ENCODE measurements at places on chromosomes 6 and 20.

- peak; percentile 17 for DNase-seq
These were observed 73.5 kb upstream of the ARID1B start for GRCh38 chr6:156703719-156704118.

DNA sequence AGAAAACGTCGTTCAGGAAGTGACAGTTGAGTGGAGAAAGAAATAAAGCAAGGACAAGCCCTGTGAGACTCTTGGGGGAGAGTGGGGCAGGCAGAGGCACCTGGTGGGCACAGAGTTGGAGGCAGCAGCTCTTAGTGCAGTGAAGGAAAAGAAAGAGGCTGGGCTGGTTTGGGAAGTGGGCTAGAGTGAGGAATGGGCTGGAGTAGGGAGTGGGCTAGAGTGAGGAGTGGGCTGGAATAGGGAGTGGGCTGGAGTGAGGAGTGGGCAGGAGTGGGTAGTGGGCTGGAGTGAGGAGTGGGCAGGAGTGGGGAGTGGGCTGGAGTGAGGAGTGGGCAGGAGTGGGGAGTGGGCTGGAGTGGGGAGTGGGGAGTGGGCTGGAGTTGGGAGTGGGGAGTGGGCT is 43.7 kb upstream of the BCAS1 start:
- DNase-seq = no peak

- DNase-seq = no peak
These were observed 762 bp downstream of the SIRPB1 start for GRCh38 chr20:1618954-1619540.

- DNase-seq = no peak
These were observed 507.3 kb downstream of the EYS start for GRCh38 chr6:65199683-65200082.

- DNase-seq = no peak
These were observed 39.8 kb upstream of the GCLC start for GRCh38 chr6:53584726-53585125.

DNA sequence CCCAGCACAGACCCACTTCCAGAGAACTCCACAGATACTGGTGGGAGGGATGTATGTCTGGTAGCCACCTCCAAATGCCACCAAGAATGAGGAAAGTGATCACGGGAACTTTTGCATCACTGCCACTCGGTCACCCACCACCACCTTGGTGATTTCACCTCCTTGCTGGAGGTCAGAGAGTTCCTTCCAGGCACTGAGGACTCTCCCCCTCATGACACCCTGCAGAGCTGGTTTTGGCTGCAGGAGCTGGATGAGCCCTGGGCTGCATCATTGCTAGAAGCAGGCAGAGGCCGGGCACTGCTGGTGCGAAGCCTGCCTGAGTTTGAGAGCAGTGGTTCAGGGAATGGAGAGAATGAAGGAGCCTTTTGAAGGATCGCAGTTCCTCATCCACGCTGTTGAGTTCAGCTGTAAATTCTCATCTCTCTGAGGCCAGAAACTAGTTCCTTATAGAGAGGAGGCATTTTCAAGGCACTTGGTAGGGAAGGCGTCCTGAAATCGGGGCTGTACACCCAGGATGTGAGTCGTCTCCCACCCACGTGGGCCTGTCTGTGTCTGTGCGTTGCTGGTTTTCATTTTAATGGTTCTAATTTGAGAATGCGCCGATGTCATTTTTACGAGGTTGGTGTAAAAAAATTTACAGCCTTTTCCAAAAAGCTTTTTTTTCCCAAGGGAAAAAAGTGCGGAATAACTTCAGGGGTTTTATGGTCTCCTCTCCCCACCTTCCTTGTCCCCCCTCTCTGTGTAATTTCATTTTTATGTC is 25.0 kb downstream of the FOXP4 start:
- DNase-seq = peak; percentile 26

- DNase-seq = peak; percentile 90
These were observed 12.0 kb downstream of the XRN2 start for GRCh38 chr20:21315138-21315537.

All from fibroblast of mammary gland (primary cell).